ENCODE measurements at places on chromosomes 12 and 14.

DNA sequence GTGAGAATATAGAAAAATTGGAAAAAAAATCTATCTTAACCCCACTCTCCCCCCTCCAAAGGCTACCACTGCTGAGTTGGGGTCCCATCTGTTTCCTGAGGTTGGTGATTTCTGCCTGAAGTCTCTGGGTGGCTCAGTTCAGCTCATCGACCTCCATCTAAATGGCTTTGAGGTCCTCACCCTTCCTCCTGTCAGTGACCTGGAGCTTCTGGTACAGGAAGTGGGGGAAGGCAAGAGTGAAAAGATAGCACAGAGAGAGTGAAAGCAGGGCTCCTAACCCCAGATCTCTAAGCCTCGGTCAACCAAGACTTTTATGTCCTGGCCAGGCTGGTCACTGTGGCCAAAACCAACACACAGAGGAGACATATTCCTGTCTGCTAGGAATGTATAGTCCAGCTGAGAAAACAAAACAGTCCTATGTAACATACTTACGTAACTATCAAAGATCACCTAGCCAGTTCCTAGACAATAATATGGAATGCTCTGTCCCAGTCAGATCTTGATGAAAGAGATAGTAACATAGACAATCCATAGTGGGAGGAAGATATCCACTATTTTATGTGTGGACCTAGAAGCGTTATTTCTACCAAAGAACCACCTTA lies 12.3 kb upstream of the KRT73 start:
- DNase-seq: no peak

- no peak for DNase-seq
Measured at GRCh38 chr14:90373887-90374286, 22.9 kb upstream of the CALM1 start.

GRCh38 chr12:19316425-19316824 lies 122.9 kb upstream of the AEBP2 start:
- no peak for DNase-seq

GRCh38 chr14:58784931-58785330 lies 147.2 kb downstream of the DACT1 start:
- DNase-seq: no peak

DNA sequence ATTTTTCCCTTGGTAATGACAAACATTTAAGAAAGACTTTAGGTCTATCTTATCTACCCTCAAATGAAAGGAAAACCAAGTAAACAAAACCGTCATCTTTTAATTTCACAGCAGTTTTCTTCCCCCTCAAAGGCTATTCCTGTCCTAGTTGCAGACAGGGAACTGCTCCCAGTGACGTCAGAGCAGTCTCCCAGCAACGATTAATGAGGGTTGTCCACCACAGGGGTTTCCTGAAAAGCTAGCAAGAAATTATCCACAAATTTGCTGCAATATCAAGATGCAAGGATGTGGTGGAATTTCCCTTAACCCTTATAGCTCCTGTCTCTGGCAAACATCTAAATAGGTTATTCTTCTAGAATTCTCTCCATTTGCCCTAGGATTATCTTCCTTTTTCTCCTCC lies 89.1 kb upstream of the STAC3 start:
- no peak for DNase-seq

DNA sequence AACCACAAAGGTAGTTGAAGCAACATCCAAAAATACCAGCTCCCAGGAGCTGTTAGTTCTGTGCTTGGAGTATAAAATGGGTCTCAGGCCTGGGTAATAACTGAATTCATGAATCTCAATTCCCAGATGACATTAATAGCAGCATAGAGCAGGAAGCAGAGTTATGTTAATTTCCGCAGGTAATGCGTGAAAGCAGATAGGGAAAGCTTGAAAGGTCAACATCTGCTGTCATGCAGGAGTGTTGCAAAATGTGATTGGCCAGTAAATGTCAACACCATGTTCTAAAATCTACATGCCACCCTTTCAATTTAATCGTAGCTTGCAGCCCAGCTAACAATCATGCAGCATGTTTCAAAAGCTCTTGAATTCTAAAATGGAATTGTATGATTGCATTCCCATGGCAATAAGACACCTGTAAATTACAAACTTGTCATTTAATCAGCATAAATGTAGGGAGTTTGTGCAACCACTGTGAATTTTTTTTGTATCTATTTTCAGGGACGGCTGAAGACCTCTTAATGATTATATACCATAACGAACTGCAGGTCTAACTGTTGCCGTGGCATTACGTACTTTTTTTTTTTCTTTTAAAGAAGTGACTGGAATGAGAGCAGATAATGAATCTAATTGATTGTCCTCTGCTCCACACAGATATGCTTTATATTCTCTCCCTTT lies 635.8 kb upstream of the FOXG1 start:
- no peak for DNase-seq

- no peak for DNase-seq
Measured at GRCh38 chr12:71955970-71956369, 17.3 kb downstream of the TPH2 start.

DNA sequence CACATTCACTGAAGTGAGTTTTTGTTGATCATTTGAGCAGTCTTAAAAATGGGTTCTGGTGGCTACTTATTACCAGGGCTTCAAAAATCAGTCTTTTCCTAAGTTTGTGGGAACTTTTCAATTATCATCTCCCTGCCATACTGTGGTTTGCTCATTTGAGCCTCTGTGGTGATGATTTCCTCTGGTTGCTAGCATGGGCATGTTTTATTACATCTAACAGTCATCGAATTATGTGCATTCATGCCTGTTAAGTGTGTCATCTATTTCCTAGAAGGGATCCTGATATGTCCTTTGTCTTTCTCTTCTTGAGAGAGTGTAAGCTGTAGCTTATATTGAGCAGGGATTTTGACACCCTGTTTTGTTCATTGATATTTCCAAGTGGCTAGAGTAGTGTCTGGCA lies 116.8 kb downstream of the WIF1 start:
- no peak for DNase-seq
